ENCODE measurements at places on chromosomes 7 and 10.

DNA sequence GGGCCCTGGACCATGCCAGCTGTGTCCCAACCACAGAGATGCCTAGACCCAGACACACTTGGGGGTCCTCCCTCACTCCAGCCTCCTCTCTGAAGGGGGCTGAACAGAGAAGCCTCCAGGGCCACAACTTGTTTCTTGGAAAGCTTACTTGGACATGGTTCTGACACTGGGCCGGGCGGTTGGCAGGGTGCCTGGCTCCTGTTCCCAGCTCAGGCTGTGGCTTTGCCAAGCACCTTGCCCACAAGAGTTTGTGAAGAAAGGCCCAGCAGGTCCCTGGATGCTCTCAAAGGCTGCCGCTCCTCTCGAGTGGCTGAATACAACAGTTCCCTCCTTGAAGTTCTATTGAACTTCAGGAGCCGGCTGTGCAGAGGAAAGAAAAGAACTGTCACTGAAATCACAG, 181.6 kb downstream of the PTPN20 start:
- no peak for DNase-seq

DNA sequence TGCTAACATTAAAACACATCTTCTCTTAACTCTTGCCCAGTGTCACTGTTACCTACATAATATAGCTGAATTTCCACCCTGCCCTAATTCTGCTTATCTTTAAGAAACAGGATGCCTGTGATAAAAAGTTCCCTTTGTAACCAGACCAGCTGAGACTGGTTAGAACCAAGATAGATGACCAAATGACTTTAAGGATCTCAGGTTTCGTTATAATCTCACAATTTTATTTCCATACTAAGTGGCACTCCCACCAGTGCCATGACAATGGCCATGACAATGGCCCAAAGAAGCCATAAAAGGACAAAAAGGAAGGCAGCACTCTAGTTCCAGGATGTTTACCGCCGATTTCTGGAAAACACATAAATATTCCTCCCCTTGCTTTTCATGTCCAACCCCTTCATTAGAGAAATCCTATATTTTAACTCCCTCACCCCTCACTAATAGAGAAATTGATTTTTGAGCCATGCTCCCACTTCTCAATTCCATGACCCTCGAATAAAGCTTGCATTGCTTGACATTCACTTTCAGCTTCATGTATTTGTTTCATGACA, 126.1 kb downstream of the ELAPOR2 start:
- no peak for DNase-seq

GRCh38 chr7:36775061-36775620, 50.8 kb upstream of the AOAH start:
- no peak for DNase-seq

GRCh38 chr7:101330011-101330484, 8.4 kb upstream of the IFT22 start:
- no peak for DNase-seq

Measured in SJSA1 (cell line).